ENCODE measurements at places on chromosomes 3 and 15. TPM values are rescaled to one million over a fixed set of nuclear protein-coding genes. Genes with fewer than 3 reads are reported as not detected.

- no peaks in the 10 kb centered on the region for H3K27me3 ChIP-seq
- H3K27ac ChIP-seq: no peak overlapping the region
- no peak overlapping the region for H3K4me3 ChIP-seq
- H3K36me3 ChIP-seq: no peaks in the 10 kb centered on the region
- H3K4me1 ChIP-seq: peaks cover 23% of the 10 kb centered on the region
- DNase-seq: no peak
Observed at GRCh38 chr3:46876313-46877300, 914 bp upstream of the PTH1R start.

- H3K36me3 ChIP-seq: no peaks in the 10 kb centered on the region
- no peak within 1 kb of the TSS for H3K27ac ChIP-seq
Observed at GRCh38 chr3:197029511-197030167, at the start of gene MELTF. TSS of gene MELTF (minus strand) at chr3:197029817. CDS start at chr3:197029702, 115 bp downstream.

DNA sequence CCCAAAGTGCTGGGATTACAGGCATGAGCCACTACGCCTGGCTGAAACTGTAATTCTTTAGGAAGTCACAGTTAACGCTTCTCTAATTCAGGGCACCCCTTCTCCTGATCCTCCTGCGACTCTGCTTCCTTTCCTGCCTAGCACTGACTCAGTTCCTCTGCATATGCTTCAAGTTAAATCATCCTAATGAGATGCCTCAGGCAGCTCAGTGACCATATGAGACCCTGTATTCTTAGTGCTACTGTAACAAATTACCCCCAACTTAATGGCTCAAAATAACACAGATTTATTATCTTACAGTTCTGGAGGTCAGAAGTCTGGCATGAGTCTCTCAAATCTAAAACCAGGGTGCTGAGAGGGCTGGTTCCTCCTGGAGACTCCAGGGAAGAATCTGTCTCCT, 271.8 kb upstream of the LYSMD4 start:
- H3K27ac ChIP-seq: no peak overlapping the region
- no peak for DNase-seq
- no peaks in the 10 kb centered on the region for H3K27me3 ChIP-seq
- no peaks in the 10 kb centered on the region for H3K4me1 ChIP-seq

GRCh38 chr3:51539291-51539941, 897 bp downstream of the RAD54L2 start:
- peak overlapping the region; percentile 91 for H3K4me3 ChIP-seq
- peak overlapping the region; percentile 89 for H3K27ac ChIP-seq
- H3K36me3 ChIP-seq: peaks cover 28% of the 10 kb centered on the region
- DNase-seq: no peak
- H3K27me3 ChIP-seq: no peaks in the 10 kb centered on the region

DNA sequence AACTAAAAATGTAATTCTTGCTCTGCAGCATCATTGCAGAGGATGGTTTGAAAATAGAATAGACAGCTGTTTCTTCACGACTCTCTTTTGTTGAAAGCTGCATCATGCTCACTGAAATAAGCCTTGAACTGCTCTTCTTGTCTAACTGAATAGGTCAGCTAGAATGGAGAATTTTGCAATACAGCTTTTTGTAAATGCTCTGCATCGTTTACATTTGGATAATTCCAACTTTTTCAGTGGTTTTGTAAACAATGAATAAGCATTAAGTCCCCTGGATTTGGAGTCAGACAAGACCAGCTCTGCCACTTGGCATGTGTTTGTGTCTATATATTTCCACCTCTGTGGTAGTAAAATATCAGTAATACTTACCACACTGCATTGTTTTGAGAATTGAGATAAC, 95.2 kb downstream of the PLSCR2 start:
- H3K4me1 ChIP-seq: no peaks in the 10 kb centered on the region
- H3K4me3 ChIP-seq: no peak overlapping the region
- no peaks in the 10 kb centered on the region for H3K36me3 ChIP-seq
- H3K27ac ChIP-seq: no peak overlapping the region
- no peaks in the 10 kb centered on the region for H3K27me3 ChIP-seq
- DNase-seq: peak; percentile 12

DNA sequence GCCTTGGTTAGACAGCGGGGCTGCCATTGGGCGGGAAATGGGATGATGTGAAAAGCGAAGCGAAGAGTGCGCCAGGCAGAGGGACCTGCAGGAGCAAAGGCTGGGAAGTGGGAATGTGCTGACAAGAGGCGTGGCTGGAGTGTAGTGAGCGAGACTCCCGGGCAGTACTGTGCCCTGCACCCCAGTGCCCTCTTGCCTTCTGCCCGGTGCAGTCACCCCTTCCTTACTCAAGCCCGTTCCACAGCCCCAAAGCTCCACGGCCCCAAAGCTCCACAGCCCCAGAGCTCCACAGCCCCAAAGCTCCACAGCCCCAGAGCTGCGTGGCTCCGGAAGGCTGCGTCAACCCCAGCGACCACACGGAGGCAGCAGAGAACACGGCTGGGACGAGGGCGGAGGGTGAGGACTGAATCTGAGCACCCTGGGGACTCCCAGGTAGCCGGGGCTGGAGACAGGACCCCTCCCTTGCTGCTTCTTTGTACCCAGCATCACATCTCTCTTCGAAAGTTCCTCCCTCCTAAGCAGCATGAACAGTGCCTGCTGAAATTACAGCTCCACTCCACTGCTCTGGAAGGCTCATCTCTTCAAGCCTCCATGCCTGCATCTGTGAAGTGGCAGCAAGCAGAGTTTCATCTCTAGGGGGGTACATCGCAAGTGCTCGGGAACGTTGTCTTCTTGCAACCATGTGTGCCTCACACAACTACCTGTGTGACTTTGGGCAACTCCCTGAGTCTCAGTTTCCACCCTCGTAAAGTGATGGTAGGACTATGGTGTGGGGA, 108.9 kb downstream of the FBLN2 start:
- no peak overlapping the region for H3K4me3 ChIP-seq
- no peaks in the 10 kb centered on the region for H3K27me3 ChIP-seq
- H3K4me1 ChIP-seq: peaks cover 8% of the 10 kb centered on the region
- H3K36me3 ChIP-seq: no peaks in the 10 kb centered on the region
- DNase-seq: peak; percentile 49

GRCh38 chr15:64100958-64101357, 5.2 kb downstream of the SNX1 start:
- no peaks in the 10 kb centered on the region for H3K36me3 ChIP-seq
- no peak overlapping the region for H3K27ac ChIP-seq
- H3K27me3 ChIP-seq: no peaks in the 10 kb centered on the region
- H3K4me3 ChIP-seq: no peak overlapping the region

DNA sequence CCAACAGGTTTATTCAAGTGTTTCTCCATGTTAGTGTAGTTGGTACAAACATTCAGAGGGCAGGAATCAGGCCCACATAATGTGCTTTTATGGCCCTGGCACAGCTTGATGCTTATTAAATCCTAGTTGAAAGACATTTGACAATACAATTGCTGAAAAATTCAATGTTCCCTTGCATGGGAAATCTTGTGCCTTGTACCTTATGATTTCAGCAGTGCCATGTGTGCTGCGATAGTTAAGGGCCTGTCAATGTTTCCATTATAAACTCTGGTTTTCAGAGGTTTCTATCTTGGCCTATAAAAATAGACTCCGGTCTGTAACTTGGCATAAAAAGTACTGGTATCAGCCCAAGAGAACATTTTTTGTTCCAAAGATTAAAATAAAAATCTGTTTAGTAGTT, 207.2 kb downstream of the TBC1D5 start:
- no peaks in the 10 kb centered on the region for H3K27me3 ChIP-seq
- no peaks in the 10 kb centered on the region for H3K36me3 ChIP-seq
- H3K4me3 ChIP-seq: no peak overlapping the region
- no peak overlapping the region for H3K27ac ChIP-seq

DNA sequence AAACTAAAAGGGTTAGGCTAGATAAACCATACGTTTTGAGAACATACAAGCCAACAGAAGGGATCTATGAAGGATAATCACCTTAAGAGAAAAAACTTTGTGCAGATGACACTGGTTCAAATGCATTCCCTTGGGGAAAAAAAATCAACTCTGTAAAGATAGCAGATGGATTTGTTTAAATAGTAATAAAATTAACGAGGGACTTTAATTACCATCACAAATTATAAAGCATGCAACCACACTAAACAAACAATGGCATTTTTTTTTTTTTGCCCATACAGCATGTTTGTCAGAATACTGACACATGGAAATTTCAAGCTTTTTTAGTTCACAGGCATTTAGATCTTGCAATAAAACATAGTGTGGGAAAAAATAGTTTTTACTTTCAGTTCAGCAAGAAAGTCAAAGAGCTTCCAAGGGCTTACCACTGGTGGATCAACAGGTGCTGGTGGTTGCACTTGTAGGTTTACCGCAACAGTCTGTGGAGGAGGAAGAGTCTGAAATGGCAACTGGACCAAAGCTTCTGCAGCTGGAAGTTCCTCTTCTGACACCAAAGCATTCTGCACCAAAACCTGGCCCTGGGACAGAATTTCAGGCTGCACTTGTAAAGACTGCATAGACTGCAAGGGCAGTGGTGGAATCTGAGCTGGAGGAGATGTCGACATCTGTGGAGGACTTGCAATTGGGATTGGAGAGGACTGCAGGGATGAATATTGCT, 53.1 kb downstream of the PHC3 start:
- no peak overlapping the region for H3K27ac ChIP-seq
- H3K36me3 ChIP-seq: peaks cover 53% of the 10 kb centered on the region
- H3K27me3 ChIP-seq: no peaks in the 10 kb centered on the region
- H3K4me1 ChIP-seq: peaks cover 6% of the 10 kb centered on the region

The OR5K4 gene
- total RNA-seq: not detected

The GOLGA6L6 gene
- total RNA-seq: not detected

The SLC9A9 gene
- total RNA-seq: 25.8 TPM

The NPAP1 gene
- total RNA-seq: not detected

The C2CD4A gene
- total RNA-seq: 0.29 TPM
